ENCODE measurements at places on chromosomes 16 and 17.

GRCh38 chr17:82807562-82807961 is 32.3 kb downstream of the ZNF750 start:
- no peak for DNase-seq

DNA sequence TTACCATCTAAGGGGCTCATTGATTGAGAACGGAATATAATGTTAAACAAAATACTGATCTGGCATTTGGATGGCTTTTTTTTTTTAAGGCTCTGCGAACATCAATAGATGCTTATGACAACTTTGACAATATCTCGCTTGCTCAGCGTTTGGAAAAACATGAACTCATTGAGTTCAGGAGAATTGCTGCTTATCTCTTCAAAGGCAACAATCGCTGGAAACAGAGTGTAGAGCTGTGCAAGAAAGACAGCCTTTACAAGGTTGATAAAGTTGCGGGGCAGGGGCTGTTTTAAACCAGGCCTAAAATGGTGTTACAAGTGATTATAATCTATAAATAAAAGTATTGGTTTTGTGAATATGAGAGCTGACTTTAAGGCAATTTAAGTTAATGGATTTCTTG is 22.3 kb downstream of the PTRH2 start:
- no peak for DNase-seq

DNA sequence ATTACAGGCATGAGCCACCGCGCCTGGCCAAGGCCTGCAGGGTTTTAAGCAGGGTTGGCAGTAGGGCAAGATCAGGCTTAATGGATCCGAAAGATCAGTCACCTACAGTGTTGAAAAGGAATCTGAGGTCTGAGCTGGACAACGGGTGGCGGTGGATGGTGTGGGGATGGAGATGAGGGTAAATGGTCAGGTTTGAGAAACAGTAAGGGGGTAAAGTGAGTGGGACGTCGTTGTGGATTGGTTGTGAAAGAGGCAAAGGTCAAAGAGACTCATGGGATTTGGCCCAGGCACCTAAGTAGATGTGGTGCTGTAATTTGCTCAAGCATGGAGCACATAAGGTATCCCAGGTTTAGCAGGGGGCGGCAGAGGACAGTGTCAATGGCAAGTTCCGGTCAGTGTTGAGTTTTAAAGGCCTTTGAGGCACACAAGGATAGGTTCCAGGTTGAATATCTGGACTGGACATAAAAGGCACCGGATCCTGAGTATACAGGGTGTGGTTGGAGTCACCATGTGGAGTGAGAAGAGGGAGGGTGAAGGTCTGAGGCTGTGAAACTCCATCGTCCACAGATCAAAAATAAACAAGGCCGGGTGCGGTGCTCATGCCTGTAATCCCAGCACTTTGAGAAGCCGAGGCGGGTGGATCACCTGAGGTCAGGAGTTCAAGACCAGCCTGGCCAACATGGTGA is 1.1 kb upstream of the SLC16A5 start:
- no peak for DNase-seq

- no peak for DNase-seq
Observed at GRCh38 chr16:48317614-48318315, 67.4 kb downstream of the SIAH1 start.

GRCh38 chr16:84914273-84914672 is 94.5 kb downstream of the CRISPLD2 start:
- no peak for DNase-seq

DNA sequence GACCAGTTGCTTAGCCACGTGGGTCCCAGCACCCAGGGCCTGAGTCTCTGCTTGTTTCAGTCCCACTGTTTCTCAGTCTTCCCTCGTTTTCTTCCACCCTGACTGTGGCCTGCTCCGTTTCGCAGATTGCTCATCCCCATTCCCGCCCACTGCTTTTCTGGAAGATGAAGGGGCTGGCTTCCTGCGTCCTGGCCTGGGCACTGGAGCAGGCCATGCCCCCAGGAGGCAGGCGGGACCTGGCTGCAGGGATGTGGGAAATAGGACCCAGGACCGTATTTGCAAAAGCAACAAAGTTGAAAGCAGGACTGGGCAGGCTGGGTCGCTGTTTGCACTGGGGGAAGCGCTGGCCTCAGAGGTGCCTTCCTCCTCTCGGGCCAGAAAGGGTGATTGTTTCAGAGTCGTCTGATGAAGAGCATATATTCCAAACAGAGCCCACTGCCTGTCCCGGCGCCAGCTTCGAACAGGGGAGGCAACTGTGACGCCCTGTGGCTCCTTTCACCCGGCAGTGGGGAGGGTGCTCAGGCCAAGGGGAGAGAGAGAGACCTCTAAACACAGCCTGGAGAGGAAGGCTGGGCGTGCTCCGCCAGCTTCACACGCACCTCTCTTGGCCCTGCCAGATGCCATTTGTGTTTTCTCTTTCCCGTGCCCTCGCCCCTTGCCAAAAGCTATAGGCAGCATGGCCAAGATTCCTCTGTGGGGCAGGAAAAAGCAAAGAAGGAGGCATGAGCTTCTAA is 108.6 kb downstream of the CMIP start:
- no peak for DNase-seq

GRCh38 chr16:89639385-89639784 is 18.1 kb downstream of the CHMP1A start:
- DNase-seq: no peak

DNA sequence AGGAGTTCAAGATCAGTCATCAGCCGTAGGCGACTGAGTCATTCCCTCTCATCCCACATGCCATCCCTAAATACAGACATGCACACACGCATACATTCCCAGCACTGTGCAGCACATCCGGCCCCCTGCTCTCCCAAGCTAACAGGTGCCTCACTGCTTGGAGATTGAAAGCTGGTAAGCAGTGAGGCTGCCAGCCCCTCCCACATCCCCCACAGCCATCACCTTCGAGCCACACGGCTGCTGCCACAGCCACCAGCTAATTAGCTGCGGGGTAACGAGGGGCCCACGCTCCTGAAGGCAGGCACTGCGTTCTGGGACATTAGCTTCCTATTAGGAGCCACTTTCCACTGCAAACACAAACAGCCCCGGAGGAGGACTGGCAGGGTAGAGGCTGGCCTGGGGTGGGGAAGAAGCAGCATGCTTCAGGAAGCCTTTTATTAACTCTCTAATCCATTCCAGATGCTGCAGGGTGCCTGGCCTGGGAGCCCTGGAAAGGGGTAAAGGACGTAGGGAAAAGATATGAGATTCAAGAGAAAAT is 179.6 kb downstream of the CCT6B start:
- DNase-seq: no peak

DNA sequence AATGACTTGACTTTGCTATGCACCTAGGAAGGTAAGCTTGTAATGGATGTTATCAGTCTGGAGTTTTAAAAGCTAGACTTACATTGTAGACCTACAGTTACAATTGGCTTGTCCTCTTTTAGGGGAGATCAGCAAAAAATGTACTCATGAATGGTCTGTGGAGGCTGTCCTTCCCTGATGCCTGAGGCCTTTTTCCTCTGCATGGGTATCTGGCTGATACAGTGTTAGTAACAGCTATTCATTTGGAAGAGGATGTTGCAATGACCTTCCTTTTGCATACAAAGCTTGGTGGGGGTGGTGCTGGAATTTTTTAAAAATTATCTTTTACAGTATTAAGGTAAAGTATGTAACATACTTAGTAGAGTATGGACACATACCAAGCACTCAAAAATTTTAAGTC is 525.5 kb downstream of the KIF2B start:
- DNase-seq: no peak
